BJ (cell line): ENCODE measurements at places on chromosomes 16 and 17.
A peak's percentile ranks its signal among the peaks of the same experiment; 100 is the strongest.

DNA sequence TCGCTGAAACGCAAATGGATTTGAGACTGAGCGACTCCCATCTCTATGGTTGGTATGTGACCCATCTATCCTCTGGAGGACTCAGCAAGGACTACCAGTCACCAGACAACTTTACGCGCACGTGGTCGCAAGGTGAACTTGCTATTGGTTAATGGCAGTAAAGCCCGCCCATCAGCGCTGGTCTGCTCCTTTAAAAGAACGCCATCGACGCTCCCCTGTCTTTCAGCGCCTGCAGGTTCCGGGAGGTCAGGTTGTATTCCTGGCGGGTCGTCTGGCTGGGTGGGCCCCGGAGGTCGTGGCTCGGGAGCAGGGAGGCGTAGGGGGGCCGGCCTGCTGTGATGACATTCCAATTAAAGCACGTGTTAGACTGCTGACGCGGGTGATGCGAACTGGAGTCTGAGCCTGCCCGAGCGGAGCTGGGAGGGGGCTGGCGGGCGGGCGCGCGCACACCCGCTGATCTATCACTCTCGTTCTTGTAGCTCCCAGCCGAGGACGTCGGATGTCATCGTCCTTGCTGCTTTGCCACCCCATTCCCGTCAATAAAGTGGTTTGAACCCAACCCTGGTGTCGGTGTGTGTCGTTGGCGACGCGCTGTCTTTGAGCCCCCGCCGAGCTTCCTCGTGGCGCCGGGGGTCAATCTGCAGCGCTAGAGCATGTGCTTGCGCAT is 15.9 kb upstream of the ERN1 start:
- DNase-seq, result peak; percentile 96

DNA sequence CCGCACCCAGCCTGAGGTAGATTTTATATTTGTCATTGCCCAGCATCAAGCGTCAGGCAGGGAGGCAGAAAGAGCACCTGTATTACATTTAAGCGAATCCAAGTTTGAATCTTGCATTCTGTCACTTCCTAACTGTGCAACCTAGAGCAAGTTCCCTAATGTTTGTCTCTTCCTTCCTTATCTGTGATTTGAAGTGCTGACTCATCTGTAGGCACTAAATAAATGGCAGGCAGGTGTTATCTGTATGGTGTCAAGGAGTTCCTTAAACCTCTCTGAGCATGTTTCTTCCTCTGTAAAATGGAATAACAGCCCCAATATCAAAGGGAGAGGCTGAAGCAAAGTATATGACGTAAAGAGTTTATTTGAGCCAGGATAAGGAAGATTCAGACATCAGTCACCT is 24.3 kb downstream of the GP2 start:
- DNase-seq, result no peak

DNA sequence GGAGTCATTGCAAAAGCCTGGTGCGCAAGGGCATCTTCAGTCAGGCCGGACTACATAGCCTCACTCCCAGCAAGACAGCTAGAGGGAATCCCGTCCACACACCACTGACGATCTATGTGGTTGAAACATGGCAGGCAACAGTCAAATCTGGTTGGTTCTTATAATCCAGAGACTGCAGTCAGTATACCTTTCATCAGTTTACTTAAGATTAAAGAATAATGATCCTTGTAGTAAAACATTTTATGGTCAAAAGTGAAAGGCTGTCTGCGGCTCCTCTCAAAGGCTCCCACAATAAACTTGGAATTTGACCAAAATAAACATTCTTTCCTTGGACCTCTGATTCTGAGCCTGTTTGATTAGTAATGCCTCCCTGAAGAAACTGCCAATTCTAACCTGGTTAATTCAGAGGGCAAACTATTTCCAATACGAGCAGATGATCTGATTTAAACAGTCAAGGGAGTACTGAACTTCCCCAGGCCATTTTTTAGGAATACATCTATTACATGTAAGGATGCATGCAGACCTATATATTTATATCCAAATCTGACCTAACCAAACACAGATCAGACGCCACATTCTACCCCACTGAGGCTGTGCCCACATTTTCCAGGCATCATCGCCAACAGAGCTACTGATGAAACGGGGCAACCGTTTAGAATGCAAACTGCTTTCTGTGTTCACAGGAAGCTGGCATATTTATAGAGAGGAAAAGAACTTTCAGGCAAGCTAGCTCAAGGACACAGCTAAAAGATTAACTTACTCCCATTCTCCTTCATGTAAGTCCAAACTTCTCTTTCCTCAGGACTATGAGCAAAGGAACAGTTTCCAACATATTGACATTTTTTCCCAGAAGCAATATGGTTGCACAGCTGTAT is 15.3 kb upstream of the TXNDC11 start:
- no peak for DNase-seq

- no peak for DNase-seq
Measured at GRCh38 chr16:84568066-84568465, 49.8 kb downstream of the COTL1 start.

- DNase-seq, result no peak
Measured at GRCh38 chr16:471353-472198, 46.1 kb downstream of the RAB11FIP3 start.

DNA sequence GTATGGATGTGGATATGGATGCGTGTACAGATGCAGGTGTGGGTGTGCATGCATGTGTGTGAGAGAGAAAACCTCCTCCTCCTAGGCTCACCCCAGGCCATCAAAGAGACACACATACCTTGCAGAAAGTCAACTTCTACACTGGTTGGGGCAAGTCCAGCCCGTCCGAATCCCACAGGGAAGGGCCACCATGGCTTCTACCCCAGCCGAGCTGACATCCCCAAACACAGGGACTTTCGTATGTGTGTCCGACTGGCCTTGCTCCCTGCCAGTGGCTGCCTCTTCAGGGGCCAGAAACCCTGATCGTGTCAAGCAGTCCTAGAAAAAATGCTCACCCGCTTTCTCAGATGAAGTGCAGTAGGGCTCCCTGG is 134.2 kb downstream of the XYLT1 start:
- no peak for DNase-seq

DNA sequence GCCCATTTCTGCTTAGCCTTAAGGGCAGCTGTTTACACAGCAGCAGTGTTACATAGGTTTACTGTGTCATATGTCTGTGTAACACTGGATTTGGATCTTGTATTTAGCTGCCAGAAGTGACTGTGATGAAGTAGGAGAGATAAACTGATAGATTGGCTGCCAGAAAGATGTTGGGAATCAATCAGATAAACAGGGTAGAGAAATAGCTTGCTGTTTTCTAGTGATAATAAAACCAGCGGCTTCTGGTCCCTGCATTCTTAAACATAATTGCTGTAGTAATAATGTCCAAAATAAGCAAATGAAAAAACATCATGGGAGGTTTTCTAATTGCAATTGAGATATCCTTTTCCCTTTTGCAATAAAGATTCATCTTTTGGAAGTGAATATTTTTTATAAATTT is 68.7 kb downstream of the AATF start:
- no peak for DNase-seq
